ENCODE measurements at places on chromosomes 1 and 21.

DNA sequence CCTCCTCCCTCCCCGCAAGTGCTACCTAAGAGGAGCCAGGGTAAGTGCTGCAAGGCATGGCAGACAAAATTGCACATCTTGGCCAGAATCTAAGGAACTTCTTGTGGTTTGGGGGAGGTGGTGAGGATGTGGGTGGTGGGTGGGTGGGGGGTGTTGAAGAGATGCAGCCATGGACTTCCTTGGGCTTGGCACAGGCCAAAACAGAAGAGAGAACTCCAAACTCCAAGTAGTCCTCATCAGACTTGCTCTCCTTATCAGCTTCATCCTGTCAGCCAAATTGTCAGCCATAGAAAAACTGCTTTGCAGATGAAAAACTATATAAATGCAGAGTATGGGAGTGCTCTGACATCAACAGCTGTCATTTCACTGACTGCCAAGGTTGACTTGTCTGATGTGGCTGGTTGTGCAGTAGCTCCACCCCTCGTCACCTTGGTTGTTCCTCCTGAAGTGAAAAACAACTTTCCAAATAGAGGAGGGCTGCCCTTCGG lies 7.1 kb downstream of the AMIGO1 start:
- peak; percentile 43 for DNase-seq

GRCh38 chr1:70487459-70487815 lies 76.4 kb downstream of the CTH start:
- DNase-seq = no peak

- DNase-seq = no peak
These were observed 7.4 kb upstream of the IRF2BP2 start for GRCh38 chr1:234617131-234617985.

DNA sequence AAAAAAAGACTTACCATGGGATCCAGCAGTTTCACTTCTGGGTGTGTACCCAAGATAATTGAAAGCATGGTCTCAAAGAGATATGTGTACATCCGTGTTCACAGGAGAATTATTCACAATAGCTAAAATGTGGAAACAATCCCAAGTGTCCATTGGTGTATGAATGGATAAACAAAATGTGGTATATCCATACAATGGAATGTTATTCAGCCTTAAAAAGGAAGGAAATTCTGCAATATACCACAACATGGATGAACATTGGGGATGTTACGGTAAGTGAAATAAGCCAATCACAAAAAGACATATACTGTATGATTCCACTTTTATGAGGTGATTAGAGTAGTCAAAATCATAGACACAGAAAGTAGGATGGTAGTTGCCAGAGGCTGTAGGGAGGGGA lies 7.0 kb upstream of the TUT4 start:
- no peak for DNase-seq

DNA sequence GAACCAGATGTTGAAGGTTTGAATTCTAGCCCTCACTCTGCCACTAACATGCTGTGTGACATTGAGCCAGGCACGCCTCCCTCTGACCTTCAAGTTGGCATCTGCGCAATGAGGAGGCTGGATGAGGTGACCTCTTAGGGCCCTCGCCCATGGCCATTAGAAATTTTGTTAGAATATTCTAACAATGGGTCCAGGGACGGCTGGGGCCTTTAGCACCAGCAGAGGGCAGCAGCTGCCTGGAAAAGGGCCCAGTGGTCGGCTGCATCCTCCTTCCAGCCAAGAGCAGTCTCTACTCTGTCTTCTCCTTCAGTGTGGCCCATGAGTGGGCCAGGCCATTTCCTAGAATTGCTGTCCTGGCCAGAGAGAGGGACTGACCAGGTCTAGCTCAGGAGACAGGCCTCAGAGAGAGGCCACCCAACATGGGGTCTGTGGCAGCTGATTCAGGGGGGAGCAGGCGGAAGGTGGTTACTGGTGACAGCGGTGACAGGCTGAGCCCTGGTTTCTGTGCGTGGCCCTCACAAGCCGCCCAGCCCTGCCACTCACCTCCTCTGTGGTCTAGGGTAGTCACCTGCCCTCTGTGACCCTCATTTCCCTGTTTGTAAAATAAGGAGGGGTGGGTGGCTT lies 101.3 kb upstream of the ACTL8 start:
- peak; percentile 28 for DNase-seq

- DNase-seq = no peak
These were observed 62.7 kb downstream of the SYT6 start for GRCh38 chr1:114090738-114091505.

- DNase-seq = no peak
These were observed 687 bp upstream of the ERI3 start for GRCh38 chr1:44355582-44356305.

DNA sequence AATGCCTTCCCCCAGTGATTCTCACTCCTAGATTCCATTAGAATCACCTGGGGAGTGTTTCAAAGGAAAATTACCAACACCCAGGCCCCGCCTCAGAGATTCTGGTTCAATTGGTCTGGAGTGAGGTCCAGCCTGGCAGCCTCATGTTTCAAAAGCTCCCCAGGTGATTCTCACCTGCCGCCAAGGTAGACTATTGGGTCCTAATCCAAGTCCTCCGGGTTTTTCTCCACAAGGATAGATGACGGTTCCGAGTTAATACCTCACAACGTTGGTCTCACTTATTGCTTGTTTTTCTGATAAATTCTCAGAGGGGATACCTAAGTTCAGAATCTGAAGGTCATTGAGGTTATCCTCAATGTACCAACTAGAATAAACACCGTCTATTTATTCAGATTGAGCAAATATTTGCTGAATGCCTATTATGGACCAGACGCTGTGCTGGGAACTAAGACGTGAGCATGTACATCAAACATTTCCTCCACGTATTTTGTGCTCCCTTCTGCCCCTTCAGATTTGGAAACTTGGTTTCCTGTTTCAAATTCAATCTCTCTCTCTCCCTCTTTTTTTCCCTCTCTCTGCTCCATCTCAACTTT lies 97.5 kb downstream of the SEC16B start:
- DNase-seq = no peak

DNA sequence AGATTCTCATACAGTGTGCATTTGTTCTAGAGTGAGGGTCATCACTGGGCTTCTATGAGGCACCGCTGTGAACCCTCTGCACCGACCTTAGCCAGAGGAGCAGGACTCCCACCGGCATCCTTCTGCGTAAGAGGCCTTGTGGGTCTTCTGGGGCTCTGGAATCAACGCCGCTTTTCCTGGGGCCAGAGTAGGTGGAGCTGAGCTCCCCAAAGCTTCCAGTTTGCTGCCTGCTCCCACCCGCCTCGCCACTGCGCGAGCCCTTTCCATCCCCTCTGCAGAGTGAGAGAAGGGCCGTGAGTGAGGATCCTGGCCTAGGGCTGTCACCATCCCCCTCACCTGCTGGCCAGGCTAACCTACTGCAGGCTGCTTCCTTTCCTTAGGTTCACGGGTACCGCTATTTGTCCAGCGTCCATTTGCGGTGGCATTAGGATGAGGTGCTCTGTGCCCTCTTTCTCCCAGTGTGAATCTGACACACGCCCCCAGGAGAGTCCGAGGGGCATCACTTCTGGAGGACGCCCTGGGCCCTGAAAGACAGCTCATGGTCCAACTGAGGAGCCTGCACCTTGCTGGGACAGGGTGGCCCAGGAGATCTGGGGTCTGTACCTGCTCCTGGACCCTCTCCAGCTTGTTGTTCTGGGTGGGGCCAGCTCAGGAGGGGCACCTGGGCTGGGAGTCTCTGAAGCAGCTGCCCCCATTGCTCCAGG lies 36.2 kb downstream of the UMODL1 start:
- no peak for DNase-seq

- DNase-seq = no peak
These were observed 9.6 kb upstream of the AMY2B start for GRCh38 chr1:103561643-103562395.

- no peak for DNase-seq
These were observed 3.3 kb upstream of the IRF2BP2 start for GRCh38 chr1:234613128-234613875.

- no peak for DNase-seq
These were observed 114.7 kb downstream of the NEK7 start for GRCh38 chr1:198271467-198271866.

- DNase-seq = no peak
These were observed 38.5 kb downstream of the EIF2D start for GRCh38 chr1:206573762-206574161.

GRCh38 chr1:155139895-155140629 lies at the start of gene DPM3:
TSS of gene DPM3 (minus strand) at chr1:155140531. CDS start at chr1:155140240, 291 bp downstream.
- peak; percentile 93 for DNase-seq

DNA sequence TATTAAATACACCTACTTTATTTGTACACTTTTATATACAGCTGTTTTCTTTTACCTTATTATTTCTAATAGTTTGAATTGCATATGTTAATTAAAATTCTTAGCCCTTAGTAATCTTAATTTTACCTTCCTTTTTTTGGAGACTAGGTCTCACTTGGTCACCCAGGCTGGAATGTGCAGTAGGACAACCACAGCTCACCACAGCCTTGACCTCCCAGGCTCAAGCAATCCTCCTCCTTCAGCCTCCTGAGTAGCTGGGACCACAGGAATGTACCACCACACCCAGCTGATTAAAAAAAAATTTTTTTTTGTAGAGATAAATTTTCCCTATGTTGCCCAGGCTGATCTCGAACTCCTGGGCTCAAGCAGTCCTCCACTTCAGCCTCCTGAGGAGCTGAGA lies 15.0 kb upstream of the SDC3 start:
- no peak for DNase-seq

DNA sequence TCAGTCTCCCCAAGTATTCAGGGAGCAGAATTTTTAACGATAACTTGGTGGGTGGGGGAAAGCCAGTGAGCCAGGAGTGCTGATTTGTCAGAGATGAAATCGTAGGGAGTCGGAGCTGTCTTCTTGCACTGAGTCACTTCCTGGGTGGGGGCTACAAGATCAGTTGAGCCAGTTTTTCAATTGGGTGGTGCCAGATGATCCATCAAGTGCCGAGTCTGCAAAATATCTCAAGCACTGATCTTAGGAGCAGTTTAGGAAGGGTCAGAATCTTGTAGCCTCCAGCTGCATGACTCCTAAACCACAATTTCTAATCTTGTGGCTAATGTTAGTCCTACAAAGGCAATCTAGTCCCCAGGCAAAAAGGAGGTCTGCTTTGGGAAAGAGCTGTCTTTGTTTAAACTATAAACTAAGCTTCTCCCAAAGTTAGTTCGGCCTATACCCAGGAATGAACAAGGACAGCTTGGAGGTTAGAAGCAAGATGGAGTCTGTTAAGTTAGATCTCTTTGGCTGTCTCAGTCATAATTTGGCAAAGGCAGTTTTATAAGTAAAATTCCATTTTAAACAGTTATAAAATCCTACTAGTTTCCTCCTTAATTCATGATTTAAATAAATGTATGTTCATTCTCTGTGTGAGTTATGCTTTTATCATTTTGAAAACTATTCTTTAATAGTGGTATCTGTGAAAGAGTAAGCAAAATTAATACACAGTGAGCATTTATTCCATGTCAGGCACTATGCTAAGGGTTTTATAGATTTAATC lies 51.7 kb downstream of the SLC16A1 start:
- DNase-seq = peak; percentile 61

DNA sequence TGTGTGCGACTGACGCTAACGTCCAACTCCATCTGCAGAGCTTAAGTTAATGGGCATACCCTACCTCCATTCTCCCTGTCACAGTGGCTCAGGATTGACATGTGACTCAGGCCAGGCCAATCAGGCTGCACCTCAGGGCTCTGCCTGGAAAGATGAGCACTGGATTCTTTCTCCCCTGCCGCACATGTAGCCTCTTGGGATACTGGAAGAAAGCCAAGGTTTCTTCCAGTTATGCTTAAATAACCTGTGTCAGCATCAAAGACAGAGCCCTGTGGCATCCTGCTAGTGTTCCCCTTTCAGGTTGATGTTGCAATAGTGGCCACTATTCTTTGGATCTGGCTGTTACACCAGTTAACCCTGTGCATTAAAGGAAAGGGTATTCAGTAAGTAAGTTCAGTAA lies 55.0 kb upstream of the SYT6 start:
- no peak for DNase-seq

DNA sequence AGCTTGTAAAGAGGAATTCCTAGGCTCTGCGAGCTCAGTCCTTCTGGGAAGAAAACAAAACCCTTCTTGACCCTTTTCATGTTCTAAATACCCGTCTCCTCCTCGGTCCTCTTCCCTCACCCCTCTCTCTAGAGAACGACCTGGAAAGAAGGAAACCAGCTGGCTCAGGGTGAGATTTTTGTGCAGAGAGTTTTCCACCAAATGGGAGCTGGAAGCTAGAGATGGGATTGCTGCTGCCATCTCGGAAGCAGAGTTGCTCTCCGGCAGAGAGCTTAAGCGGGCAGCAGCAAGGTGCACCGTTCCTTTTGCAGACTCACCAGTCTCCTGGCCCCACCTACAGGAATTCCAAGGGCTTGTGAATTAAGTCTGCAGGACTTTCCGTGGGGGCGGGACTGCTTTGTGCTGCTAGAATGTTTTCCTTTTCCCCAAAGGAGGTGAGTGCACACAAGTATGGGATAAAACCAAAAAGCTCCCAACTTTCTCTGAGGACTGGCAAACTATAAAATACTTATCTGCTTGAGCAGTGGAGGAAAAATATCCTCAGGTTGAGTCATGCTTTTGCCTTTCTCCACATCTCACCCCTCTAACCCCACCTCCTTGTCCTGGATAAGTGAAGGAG lies 29.1 kb upstream of the KIAA0040 start:
- DNase-seq = no peak

DNA sequence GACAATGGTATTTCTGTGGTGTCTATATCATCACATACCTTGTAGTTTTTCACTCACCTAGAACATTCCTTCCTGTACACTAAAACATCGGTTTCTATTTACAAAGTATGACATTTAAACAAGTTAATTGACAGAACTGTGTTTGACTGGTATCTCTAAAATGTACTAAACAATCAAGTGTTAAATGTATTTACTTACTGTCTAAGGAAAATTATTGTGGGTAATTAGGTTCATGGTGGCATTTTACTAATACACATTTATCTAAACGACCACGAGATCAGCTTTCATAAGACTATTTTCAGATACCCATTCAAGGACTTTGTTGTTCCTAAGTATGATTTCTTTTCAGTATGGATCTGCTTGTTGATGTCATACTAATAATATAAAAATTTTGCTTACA lies 115.2 kb downstream of the ADGRL2 start:
- DNase-seq = no peak

DNA sequence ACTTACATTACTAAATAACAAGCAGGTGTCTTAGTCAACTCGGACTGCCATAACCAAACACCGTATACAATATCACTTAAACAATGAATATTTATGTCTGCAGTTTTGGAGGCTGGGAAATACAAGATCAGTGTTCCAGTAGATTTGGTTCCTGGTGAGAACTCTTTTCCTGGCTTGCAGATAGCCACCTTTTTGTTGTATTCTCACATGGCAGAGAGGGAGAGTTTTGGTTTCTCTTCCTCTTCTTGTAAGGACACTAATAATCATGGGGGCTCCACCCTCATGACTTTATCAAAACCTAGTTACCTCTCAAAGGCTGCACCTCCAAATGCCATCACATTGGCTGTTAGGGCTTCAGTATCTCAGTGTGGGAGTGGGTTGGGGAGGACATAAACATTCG lies 82.9 kb upstream of the CACYBP start:
- DNase-seq = no peak

- no peak for DNase-seq
These were observed 468 bp upstream of the ABCA4 start for GRCh38 chr1:94121411-94121821.

- DNase-seq = no peak
These were observed 13.1 kb downstream of the ECE1 start for GRCh38 chr1:21277180-21277579.

All from activated CD4-positive, alpha-beta memory T cell treated with anti-CD3 and anti-CD28 coated beads, Interleukin-2, amount 10 ng/mL, durations not matched to agents 7 days and 5 days (primary cell).